ENCODE measurements at places on chromosomes 3 and 15. TPM values are rescaled to one million over a fixed set of nuclear protein-coding genes. Genes with fewer than 3 reads are reported as not detected.

CCDC39 gene
- polyA plus RNA-seq: 8.4 TPM

UNC13C gene
- 8.3 TPM for polyA plus RNA-seq

NOX5 gene
- polyA plus RNA-seq: 0.22 TPM

KBTBD8 gene
- 3.0 TPM for polyA plus RNA-seq

DNA sequence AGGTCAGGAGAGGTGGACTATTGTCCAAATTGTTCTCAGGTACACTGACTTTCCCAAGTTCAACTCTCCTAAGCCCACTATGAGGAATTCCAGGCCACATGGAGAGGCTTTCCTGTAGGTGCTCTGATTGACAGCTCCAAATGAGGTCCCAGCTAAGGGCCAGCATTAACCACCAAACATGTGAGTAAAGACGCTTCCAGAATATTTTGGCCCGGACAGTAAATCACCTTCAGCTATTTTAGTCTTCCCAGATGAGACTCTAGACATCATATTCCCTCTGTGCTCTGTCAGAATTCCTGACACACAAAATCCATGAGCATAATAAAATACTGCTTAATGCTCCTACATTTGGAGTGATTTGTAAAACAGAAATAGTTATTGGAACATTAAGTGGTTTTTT is 135.5 kb downstream of the TGFBR2 start:
- DNase-seq: no peak

DNA sequence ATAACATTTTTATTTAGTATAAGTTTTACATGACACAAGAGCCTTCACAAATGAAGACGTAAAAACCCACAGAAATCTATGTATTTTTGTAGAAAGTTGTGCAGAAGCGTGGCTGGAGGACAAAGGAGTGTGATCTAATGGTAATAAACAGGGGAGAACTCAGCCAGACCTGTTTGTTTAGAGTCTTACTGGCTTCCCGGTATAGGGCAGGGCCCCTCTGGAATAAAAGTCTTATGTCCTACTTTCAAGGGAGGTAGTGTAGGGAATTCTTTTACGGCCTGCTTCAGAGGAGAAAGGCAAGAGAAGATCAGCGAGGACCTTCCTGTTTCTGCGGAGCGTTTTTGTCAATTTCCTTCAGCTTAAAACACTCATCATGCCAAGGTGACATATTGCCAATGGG is 103.6 kb downstream of the TGFBR2 start:
- DNase-seq: no peak

Data from spinal cord (tissue), 10 donors.